ENCODE measurements at places on chromosomes 16 and 17.

- DNase-seq: no peak
These were observed 857 bp upstream of the STAT5A start for GRCh38 chr17:42287305-42287976.

- no peak for DNase-seq
These were observed 16.9 kb downstream of the TMEM235 start for GRCh38 chr17:78248051-78248914.

GRCh38 chr16:65285128-65286048 lies 163.5 kb upstream of the CDH11 start:
- DNase-seq: no peak

- no peak for DNase-seq
These were observed 1.5 kb downstream of the C17orf114 start for GRCh38 chr17:4800462-4801196.

- no peak for DNase-seq
These were observed 27.9 kb upstream of the EFCAB13 start for GRCh38 chr17:47295874-47296255.

DNA sequence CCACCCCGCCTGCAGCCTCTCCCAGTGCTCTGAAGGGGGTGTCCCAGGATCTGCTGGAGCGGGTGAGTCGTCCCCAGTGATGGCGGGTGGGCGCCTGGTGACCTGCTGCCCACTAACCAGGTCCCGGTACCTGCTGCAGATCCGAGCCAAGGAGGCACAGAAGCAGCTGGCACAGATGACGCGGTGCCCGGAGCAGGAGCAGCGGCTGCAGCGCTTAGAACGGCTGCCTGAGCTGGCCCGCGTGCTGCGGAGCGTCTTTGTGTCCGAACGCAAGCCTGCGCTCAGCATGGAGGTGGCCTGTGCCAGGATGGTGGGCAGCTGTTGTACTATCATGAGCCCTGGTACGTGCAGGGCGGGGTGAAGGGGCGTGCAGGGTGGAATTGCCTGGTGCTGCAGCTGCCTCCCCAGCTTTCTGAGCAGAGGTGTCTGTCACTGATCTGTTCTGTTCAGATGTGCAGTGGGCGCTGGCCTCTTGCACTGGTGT lies 3.6 kb downstream of the CDT1 start:
- DNase-seq: no peak

- no peak for DNase-seq
These were observed 129.0 kb downstream of the CCDC182 start for GRCh38 chr17:57615836-57616757.

GRCh38 chr17:62808576-62808970 lies 459 bp upstream of the MARCHF10 start:
- no peak for DNase-seq

GRCh38 chr17:6000426-6000825 lies 69.8 kb upstream of the WSCD1 start:
- no peak for DNase-seq
